ENCODE measurements at places on chromosomes 7 and 10. TPM values are rescaled to one million over a fixed set of nuclear protein-coding genes. Genes with fewer than 3 reads are reported as not detected.

ZPBP gene
- not detected for total RNA-seq

MMD2 gene
- not detected for total RNA-seq

GRCh38 chr7:1224086-1224716 is 8.5 kb upstream of the UNCX start:
- no peak overlapping the region for H3K27ac ChIP-seq
- DNase-seq: no peak
- no peaks in the 10 kb centered on the region for H3K36me3 ChIP-seq
- H3K4me3 ChIP-seq: no peak overlapping the region
- no peaks in the 10 kb centered on the region for H3K4me1 ChIP-seq

DNA sequence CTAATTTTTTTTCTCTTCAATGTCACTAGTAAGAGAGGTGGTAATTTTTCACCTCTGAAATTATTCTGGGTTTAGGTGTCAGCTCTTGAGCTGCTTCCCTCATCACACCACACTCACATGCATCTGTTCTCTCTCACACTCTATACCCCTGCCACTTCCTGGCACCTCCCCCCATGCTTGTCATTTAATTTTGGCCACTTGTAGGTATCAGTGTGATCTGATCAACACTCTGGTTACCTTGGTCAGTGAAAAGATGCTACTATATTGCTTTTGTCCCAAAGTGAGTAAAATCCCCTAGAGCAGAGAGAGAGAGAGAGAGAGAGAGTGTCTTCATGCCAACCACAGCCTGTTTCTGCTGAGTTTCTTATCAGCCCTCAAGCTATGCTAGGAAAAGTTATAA is 42.5 kb downstream of the STK17A start:
- H3K27ac ChIP-seq: peak overlapping the region; percentile 30
- peaks cover 96% of the 10 kb centered on the region for H3K4me1 ChIP-seq
- H3K27me3 ChIP-seq: no peaks in the 10 kb centered on the region

CYP2C19 gene
- total RNA-seq: not detected

- H3K4me3 ChIP-seq: no peak overlapping the region
- peak; percentile 45 for DNase-seq
- H3K27ac ChIP-seq: no peak overlapping the region
- H3K27me3 ChIP-seq: no peaks in the 10 kb centered on the region
- H3K4me1 ChIP-seq: peaks cover 36% of the 10 kb centered on the region
Observed at GRCh38 chr10:5317547-5318107, 47.1 kb upstream of the UCN3 start.

- H3K36me3 ChIP-seq: no peaks in the 10 kb centered on the region
- no peak overlapping the region for H3K4me3 ChIP-seq
- no peaks in the 10 kb centered on the region for H3K27me3 ChIP-seq
- DNase-seq: no peak
Observed at GRCh38 chr7:47438411-47439029, 143.4 kb downstream of the TNS3 start.

GRCh38 chr7:112510001-112510742 is 29.4 kb downstream of the LSMEM1 start:
- no peak for DNase-seq
- H3K27me3 ChIP-seq: no peaks in the 10 kb centered on the region

MYOZ1 gene
- total RNA-seq: not detected
